Right atrium auricular region (tissue), 2 donors: ENCODE measurements at places on chromosomes 12 and 14.

DNA sequence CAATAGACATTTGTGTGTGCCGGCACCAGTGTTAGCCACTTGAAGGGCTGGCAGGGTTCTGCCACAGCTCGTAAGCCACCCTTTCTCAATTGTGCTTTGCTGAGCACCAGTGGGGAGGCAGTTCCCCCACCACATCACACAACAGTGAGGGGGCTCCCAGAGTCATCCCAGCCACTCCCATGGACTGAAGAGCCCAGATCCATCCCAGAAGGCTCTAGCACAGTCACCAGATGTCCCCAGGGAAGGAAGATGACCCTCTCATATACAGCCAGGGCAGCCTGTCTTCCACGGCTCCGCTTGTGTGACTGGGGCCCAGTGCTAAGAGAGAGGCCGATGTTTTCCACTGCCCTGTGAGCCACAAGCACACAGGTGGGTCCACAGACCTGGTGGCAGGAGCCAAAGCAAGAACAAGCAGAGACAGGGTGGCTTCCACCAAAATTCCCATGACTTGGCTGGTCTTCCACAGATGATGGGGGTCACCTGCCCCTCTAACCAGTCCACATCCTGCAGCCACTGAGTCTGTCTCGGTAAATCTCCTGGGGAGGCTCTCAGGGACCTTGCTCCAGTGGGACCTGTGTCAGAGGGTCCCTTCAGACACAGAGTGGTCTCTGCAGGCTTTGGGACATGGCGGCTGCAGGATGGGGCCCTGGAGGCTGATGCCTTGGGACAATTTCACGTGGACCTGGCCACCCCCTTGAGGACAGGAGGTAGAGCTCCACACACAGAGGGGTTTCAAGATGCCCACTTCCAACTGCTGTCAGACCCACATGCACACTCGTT, 71.9 kb upstream of the DDX11 start:
- no peak for DNase-seq

DNA sequence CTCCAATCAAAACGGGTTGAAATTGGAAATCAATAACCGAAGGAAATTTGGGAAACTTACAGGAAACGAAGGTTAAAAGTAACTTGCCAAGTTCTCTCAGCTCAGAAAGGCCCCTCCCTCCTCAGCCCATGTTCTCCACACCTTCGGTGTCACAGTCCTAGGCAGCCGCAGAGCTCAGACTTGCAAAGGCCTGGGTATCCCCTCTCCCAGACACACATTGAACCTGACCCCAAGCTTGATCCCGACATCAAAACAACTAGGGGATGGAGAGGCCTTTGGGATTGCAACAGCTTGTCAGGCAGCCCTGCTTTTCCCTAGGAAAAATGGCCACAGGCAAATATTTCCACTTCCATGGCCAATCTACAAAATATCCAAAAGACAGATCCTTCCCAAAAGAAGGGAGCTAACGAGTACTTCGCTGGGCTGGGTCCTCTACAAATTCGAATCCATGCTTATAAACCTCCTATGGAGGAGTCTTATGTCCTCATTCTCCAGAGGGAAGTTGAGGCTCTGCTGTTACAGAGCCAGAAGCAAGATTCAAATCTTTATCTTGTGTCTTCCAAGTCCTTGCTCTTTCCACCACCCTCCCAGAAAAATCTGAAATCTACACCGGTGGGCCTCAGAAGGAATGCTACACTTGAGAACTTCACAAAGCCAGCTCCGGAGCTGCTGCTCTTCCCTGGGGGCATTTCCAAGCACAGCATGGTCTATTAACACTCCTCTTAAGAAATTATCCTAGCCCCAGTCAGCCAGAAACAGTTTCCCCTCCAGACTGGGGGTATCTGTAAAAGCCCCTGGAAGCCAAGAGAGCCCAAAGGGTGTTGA, 35.7 kb upstream of the PNMA1 start:
- no peak for DNase-seq

- peak; percentile 59 for DNase-seq
Measured at GRCh38 chr14:68511129-68512047, 281.5 kb downstream of the ZFP36L1 start.

- DNase-seq = no peak
Measured at GRCh38 chr12:47473091-47473490, 232.7 kb downstream of the RPAP3 start.

DNA sequence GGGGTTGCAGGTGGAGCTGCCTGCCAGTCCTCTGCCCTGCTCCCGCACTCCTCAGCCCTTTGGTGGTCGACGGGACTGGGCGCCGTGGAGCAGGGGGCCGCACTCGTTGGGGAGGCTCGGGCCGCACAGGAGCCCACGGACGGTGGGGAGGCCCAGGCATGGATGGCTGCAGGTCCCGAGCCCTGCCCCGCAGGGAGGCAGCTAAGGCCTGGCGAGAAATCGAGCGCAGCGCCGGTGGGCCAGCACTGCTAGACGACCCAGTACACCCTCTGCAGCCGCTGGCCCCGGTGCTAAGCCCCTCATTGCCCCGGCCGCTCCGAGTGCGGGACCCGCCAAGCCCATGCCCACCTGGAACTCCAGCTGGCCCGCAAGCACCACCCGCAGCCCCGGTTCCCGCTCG, 221.8 kb downstream of the BTG1 start:
- no peak for DNase-seq

GRCh38 chr12:11863988-11864387, 206.8 kb upstream of the BCL2L14 start:
- DNase-seq = no peak

- DNase-seq = no peak
Measured at GRCh38 chr14:97539411-97539795, 742.2 kb downstream of the VRK1 start.

GRCh38 chr12:115378291-115378690, 694.3 kb upstream of the TBX3 start:
- no peak for DNase-seq

GRCh38 chr12:107584563-107584962, 101.0 kb upstream of the PWP1 start:
- no peak for DNase-seq

DNA sequence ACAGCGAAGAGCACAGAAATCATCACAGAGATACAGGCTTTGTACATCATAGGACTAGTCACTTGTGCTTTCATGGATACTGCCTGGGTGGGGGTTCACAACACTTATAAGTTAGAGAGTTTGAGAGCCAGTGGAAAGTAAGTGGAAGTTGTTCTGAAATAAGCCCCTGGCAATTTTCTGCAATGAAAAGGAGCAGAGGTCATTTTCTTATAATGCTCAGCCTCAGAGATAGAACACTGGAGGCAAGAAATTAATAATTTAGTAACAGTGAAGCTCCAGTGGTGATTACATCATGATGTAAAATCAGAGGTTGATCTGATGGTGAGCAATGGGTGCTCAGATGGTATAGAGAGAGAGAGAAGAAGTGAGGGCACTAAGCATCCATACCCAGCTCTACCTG, 5.8 kb downstream of the KRT6A start:
- no peak for DNase-seq

DNA sequence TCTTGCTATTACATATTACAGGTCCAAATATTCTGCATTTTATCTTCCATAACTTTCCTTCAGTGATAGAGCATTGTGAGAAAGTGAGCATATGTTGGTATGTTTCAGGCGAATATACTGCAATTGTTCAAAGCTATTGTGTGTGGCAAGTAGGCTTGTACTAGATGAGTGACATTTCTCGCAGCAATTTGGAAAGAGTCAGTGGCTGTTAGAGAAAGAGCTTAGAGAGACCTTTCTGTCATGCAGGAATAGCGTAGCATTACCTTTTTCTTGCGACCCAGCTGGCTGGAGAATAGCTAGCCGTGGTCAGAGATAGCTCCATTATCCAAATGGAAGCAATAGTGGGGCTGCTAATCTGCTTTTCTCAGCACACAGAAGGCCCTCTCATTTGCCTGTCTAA, 678.5 kb upstream of the FOXG1 start:
- no peak for DNase-seq

DNA sequence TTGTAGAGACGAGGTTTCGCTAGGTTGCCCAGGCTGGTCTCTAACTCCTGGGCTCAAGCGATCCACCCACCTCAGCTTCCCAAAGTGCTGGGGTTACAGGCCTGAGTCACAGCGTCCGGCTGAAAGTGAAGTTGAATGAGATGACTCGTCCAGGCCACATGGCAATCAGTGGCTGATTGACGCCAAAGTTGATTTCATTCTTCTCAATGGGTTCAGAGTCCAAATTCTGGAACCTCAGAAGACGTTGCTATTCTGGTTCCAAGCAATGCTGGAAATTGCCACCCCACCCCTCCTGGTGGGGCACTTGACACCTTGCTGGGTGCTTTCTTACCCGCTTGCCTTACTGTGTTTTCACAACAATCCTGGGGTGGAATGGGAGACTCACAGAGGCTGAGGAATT, 14.9 kb downstream of the ABCB9 start:
- DNase-seq = no peak

- peak; percentile 72 for DNase-seq
Measured at GRCh38 chr14:65229748-65230728, 127.7 kb upstream of the MAX start.

DNA sequence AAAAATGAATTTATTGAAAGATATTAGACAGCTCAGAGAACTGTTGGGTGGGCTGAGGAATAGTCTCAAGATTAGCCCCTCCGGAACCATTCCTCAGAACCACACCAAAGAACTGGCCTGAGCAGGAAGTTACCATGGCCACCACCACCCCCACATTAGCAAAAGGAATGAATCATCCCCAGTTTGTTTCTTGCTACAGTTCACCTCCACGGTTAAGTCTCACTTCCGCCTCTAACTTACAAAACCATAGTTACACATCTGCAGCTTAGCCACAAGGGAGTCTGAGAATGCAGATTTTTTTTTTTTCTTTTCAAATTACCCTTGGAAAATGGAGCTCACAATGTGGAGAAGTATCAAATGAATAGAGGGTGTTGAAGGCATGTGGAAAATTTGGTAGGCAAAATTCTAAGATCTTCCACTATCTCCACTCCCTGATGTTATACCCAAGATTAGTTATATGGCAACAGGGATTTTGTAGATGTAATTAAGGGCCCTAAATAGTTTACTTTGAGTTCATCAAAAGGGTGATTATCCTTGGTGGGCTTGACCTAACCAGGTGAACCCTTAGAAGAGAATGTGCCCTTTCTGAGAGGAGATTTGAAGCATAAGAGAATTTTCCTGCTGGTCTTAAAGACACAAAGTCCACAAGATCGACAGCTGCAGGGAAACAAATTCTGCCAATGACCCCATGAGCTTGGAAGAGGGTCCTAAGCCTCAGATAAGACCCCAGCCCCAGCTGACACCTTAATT, 129.8 kb upstream of the KRR1 start:
- no peak for DNase-seq

GRCh38 chr14:75434138-75434889, 6.5 kb downstream of the JDP2 start:
- no peak for DNase-seq

GRCh38 chr14:104440297-104440956, 139.1 kb upstream of the C14orf180 start:
- DNase-seq = no peak

DNA sequence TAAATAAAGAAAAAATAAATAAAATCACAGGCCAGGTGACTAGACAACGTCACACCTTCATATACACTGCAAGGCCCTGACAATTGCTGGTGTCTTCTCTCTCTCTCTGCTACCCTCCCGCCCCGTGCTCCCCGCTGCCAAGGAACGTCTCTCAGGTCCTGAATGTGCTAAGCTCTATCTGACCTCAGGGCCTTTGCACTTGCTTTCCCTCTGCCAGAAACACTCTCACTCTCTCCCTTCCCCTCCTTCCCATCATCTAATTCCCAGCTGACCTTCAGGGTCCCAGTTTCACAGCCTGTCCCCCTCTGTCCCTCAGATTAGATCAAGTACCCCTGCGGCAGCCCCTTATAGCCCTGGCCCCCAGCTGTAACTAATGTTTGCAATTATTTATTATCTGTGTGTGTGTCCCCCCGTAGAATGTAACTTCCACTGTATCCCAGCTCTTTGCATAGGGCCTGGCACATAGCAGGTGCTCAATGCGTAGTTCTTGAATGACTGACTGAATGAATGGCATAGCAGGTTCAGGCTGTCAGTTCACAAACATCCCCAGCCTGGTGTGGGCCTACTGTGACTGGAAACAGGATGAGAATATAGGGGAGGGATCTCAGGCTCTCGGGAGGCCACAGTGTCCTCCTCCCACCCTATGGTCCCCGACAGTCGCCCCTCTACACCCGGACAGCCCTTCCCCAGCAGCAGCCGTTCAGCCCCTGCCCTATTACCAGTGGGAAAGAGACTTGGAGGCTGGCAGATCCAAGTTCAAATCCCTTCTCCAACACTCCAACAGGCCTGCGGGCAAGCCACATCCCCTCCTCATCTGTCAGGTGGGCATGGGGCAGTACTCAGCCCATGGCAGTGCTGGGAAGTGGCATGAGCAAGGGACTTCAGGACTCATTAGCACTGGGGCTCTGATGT, 6.6 kb downstream of the BEGAIN start:
- DNase-seq = no peak

DNA sequence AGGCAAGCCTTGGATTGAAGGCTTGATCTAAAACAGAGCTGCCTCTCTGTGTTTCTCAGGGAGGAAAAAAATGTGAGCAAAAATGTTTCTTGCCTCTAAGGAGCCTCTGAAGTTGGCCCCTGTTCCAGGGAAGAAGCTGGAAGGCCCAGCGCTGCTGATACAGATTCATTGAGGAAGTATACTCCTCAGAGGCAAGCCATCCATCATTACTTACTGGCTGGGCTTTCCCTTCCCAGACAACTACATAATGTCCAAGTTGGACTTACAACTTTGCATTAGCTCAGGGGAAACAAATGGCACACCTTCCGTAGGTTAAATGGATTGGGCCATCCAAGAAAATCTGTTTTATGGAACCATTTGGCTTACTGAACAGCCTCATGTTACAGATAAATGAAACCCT, 263.7 kb upstream of the SEL1L start:
- DNase-seq = no peak

DNA sequence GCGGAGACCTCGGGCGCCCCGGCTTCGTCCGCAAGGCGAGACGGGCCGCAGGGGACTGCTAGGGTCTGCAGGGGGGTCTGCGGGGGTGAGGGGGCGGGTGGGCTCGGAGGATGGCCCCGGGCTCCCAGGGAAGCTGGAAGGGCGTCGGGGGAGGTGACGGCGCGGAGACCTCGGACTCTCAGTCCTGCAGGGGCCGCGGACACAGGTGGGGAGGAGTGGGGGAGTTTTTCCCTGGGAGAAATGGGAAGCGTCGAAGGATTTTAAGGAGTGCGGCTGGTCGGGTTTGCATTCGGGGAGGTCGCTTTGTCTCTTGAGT, 25.9 kb downstream of the ZBTB42 start:
- no peak for DNase-seq

- DNase-seq = peak; percentile 69
Measured at GRCh38 chr14:60723907-60724618, at the start of gene SIX4. Gene SIX4 (minus strand): TSS chr14:60724351. CDS start chr14:60724074, 277 bp downstream.

DNA sequence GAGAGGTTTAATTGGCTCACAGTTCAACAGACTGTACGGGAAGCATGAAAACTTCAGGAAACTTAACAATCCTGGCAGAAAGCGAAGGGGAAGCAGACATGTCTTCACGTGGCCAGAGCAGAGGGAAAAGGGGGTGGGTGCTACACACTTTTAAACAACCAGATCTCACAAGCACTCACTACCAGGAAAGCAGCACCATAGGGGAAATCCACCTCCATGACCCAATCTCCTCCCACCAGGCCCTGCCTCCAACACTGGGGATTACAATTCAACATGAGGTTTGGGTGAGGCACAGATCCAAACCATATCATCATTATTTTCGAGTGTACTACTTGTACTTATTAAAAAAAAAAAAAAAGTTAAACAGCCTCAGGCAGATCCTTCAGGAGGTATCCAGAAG, 29.9 kb downstream of the RXYLT1 start:
- no peak for DNase-seq
